Activated T-helper 2 cell treated with anti-CD3 and anti-CD28 coated beads, Interferon-gamma antibody, Interleukin-2, Interleukin-4, amounts not matched to agents 10 μg/mL and 5 μg/mL and 100 μg/mL, durations not matched to agents 14 hours and 24 hours and 36 hours (primary cell): ENCODE measurements at places on chromosomes 11 and 22. TPM values are rescaled to one million over a fixed set of nuclear protein-coding genes. Genes with fewer than 3 reads are reported as not detected.

MS4A15 gene
- not detected in 2 replicates for total RNA-seq

NCAM1 gene
- not detected in 2 replicates for total RNA-seq

USP2 gene
- 1.0 and 1.1 TPM in 2 replicates for total RNA-seq

C11orf97 gene
- total RNA-seq: not detected in 2 replicates

INTS4 gene
- total RNA-seq: 62.7 and 66.8 TPM in 2 replicates

DNA sequence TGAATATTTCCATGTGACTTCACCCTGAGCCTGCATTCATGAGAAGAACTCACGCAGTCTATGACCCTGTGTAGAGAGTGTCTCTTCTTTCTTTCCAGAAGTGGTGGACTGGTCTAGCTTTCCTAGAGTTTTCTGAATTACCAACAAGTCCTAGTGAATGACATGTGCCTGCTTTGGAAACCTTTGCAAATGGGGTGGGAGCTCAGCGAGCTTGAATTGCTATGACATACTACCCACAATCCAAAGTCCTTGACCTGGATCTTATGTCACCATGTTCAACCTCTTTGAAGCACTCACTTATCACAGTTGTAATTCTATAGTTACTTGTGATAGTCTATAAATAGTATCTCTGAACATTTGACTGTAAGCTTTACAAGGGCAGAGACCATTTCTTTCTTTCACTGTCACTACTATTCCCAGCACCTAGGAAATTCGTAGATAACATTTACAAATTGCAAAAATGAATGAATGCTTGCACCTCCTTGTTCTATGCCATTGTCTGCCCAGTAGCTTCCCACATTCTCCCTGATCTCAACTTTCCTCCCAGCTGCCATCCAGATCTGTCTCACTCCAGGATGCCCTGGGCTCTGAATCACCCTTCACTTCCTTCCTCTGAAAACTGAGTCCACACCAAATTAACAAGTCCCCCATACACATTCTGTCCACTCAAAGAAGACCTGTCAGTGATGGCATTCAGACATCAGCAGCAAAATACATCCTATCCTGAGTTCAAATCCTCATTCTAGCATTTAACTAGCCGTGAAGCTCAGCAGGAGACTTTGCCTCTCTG lies 201.9 kb upstream of the SESN3 start:
- no peak overlapping the region for H3K27ac ChIP-seq
- peaks cover 4% of the 10 kb centered on the region for H3K27me3 ChIP-seq
- peaks cover 19% of the 10 kb centered on the region for H3K4me1 ChIP-seq

GRCh38 chr22:31162015-31162765 lies 2.2 kb downstream of the RNF185 start:
- H3K27ac ChIP-seq: no peak overlapping the region
- H3K4me3 ChIP-seq: peak overlapping the region; percentile 33
- peaks cover 34% of the 10 kb centered on the region for H3K36me3 ChIP-seq
- peaks cover 2% of the 10 kb centered on the region for H3K27me3 ChIP-seq
- DNase-seq: no peak
- H3K4me1 ChIP-seq: peaks cover 16% of the 10 kb centered on the region

DNA sequence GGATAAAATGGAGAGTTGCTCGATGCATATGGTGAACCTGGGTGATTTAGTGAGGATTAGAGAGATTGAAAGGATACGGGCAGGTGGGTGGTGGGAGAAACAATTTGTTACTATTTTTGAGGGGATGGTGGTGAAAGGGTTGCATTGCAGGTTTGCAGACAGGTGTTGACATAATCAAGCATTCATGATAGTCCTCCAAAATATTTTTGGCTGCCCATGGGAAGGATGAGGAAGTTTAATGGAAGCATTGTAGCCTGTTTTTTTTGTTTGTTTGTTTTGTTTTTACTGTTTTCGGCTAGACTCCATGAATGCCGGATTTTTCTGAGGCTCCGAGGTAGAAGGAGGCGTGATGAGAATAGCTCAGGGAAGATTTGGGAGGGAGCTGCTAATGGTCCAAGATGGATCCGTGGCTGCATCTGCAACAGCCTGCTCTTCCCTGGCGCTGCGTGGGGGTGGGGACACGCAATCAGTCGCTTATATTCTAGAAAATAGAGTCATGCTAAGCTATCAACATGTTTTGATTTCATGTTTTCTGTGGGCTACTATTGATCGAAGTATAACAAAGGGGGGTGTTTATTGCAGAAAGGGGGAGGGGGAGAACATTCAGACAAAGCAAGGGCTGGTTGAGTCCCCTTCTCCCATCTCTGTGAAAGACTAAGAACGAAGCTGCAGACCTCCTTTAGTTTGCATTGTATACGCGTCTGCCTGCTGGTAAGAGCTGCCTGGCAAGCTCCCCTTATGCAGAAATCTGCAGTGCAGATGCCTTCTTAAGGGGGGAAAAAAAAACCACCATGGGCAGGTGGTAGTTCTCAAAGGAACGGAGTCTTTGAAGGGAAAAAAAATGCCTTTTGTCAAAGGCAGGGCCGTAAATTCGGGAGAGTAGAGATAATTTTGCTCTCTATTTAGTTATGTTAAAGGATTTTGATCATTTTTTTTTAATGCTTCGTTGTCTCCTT lies 1.0 kb downstream of the RTN3 start:
- H3K36me3 ChIP-seq: no peaks in the 10 kb centered on the region
- peaks cover 6% of the 10 kb centered on the region for H3K27me3 ChIP-seq
- DNase-seq: no peak
- peak overlapping the region; percentile 86 for H3K27ac ChIP-seq
- H3K4me1 ChIP-seq: peaks cover 28% of the 10 kb centered on the region
- H3K4me3 ChIP-seq: peak overlapping the region; percentile 89

DNA sequence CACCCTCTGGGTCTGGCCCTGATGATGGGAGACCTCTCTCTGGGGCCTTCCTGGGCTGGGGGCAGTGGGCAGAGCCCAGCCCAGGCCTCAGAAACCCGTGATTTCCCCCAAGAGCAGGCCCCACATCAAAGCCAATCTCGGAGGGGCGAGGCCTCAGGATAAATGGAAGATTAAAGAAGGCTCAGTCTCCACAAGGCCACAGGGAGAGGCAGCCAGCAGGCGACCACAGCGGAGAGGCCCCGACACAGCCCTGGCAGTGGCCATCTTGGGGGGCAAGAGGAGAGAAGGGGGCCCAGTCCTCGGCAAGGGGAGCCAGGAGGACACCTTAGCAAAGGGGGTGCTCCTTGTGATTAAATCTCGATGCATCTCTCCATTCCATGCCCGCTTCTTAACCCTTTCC lies 12.5 kb upstream of the CREB3L1 start:
- H3K36me3 ChIP-seq: no peaks in the 10 kb centered on the region
- DNase-seq: no peak
- peaks cover 6% of the 10 kb centered on the region for H3K27me3 ChIP-seq
- no peak overlapping the region for H3K4me3 ChIP-seq
- H3K27ac ChIP-seq: no peak overlapping the region

- H3K36me3 ChIP-seq: no peaks in the 10 kb centered on the region
- peaks cover 27% of the 10 kb centered on the region for H3K4me1 ChIP-seq
- H3K4me3 ChIP-seq: peak overlapping the region; percentile 83
- peaks cover 36% of the 10 kb centered on the region for H3K27me3 ChIP-seq
Observed at GRCh38 chr11:6925636-6926207, 504 bp upstream of the ZNF215 start.

DNA sequence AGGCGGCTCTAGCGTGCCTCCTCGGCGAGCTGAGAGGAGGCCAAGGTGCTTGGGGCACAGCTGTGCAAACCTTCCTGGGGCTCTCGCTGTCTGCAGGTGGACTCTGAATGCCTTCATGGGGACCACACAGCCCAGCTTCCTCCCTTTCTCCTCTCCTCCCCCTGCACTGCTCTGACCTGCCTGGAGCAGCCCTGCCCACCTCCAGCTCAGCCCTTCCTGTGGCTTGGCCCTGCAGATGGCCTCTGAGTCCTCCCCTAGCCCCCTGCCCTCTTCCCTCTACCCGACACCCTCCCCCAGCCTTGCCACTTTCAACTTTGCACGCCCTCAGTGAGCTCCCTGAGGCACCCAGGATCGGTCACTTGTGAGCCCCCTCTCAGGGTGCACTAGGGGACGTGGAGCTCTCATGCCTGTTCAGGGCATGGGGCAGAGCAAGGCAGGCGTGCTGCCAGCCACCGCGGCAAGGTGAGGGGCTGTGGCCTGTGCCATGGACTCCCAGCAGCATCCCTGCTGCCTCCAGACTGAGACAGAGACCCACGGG lies 31.4 kb downstream of the PPM1F start:
- no peak overlapping the region for H3K4me3 ChIP-seq
- no peaks in the 10 kb centered on the region for H3K36me3 ChIP-seq
- DNase-seq: no peak

DNA sequence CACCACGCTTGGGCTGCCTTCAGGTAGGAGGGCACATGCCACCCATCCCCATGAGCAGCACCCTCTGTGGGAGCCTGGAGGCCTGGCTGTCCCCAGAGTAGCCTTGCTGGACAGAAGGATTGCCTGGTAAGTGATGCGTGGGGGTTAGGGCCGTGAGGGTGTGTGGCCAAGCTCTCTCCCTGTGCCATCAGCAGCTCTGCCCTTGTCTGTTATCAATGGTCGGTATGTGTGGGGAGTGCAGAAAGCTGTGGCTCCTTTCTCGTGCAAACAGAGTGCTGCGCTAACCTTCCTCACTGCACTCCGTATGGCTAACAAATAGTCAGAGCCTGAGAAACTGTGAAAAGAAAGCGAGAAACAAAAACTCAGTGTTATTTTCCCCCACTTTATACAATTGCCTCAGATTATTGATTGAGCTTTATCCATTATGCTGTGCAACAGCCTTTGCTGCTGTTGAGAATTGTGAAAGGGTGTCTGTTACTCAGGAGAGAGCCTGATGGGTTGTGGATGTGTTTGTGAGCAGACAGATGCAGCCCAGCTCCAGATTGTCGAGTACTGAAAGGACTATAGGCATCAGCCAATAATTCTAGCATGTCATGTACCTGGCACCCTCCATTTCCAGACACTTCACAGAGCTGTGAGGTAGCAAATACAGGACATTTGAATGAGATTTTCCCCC lies 432.2 kb downstream of the NTM start:
- H3K36me3 ChIP-seq: no peaks in the 10 kb centered on the region
- no peaks in the 10 kb centered on the region for H3K27me3 ChIP-seq
- H3K27ac ChIP-seq: no peak overlapping the region
- DNase-seq: no peak
- no peak overlapping the region for H3K4me3 ChIP-seq

GRCh38 chr11:74085542-74085892 lies 76.6 kb upstream of the UCP3 start:
- peaks cover 48% of the 10 kb centered on the region for H3K36me3 ChIP-seq
- no peak overlapping the region for H3K4me3 ChIP-seq
- peaks cover 8% of the 10 kb centered on the region for H3K4me1 ChIP-seq
- no peak for DNase-seq
- H3K27ac ChIP-seq: no peak overlapping the region

DNA sequence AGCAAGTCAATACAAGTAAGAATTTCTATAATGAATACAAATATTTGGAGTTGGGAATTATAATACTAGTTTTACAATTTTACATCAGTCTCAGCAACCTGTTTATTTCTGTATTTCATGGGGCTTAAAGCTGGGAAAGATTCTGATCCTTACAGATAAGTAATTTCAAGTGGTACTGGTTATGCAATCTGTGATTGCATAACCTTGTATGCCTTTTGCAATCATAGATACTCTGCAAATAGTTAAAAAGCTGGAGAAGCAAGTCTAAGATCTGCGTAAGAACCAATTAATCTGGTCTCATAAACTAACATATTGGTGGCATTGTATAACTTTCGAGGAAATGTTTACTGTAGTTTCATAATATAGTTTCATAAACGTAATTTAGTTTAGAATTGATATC lies 198.3 kb upstream of the PGR start:
- H3K36me3 ChIP-seq: no peaks in the 10 kb centered on the region
- no peaks in the 10 kb centered on the region for H3K4me1 ChIP-seq
- DNase-seq: no peak
- no peak overlapping the region for H3K4me3 ChIP-seq

DNA sequence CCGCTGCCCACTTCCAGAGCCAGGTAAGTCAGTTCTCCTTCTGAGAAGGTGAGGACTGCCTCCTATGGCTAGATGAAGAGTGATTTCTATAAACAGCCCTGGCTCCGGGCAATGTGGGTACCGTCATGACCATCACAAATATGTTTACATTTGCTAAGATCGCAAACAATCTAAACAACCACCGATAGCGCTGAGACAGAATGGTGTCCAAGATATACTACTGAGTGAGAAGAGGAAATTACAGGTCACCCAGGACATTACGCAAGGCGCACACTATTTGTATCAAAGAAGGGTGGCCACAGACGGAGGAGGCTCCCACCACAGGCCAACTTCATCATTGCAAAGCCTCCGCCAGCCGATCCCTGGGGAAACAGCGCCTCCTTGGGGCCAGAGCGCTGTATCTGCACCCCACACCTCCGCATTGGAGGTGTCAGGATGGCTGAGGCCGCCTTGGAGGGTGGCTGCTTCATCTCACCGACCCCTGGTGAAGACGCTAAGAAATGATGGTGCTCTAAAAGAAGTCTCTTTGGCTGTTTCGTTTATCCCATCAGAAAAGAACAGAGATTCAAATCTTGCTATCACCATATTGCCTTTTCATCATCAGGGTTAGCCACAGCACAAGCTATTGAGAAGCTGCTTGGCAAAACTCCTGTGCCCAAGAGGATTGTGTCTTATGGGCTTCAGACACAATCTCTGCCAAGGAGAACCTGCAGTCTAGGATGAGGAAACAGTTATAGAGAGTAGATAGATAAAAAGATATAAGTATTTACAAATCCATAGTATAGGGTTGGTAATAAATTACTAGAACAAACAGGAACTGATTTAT lies 12.3 kb upstream of the ASRGL1 start:
- no peaks in the 10 kb centered on the region for H3K36me3 ChIP-seq
- H3K4me1 ChIP-seq: peaks cover 5% of the 10 kb centered on the region
- peaks cover 8% of the 10 kb centered on the region for H3K27me3 ChIP-seq

GRCh38 chr11:111736181-111736590 lies 30.0 kb downstream of the PPP2R1B start:
- no peak for DNase-seq
- H3K27ac ChIP-seq: no peak overlapping the region
- peaks cover 17% of the 10 kb centered on the region for H3K36me3 ChIP-seq
- H3K27me3 ChIP-seq: no peaks in the 10 kb centered on the region
- no peak overlapping the region for H3K4me3 ChIP-seq

- no peak for DNase-seq
- H3K27me3 ChIP-seq: peaks cover 73% of the 10 kb centered on the region
- H3K36me3 ChIP-seq: no peaks in the 10 kb centered on the region
- H3K4me1 ChIP-seq: no peaks in the 10 kb centered on the region
Observed at GRCh38 chr11:79439410-79439885, 1.4 kb downstream of the TENM4 start.
